Posterior cingulate gyrus (tissue), 11 donors: ENCODE measurements at places on chromosomes 16 and 17.

GRCh38 chr17:77693301-77693700 is 265.2 kb upstream of the TNRC6C start:
- DNase-seq: peak; percentile 81

DNA sequence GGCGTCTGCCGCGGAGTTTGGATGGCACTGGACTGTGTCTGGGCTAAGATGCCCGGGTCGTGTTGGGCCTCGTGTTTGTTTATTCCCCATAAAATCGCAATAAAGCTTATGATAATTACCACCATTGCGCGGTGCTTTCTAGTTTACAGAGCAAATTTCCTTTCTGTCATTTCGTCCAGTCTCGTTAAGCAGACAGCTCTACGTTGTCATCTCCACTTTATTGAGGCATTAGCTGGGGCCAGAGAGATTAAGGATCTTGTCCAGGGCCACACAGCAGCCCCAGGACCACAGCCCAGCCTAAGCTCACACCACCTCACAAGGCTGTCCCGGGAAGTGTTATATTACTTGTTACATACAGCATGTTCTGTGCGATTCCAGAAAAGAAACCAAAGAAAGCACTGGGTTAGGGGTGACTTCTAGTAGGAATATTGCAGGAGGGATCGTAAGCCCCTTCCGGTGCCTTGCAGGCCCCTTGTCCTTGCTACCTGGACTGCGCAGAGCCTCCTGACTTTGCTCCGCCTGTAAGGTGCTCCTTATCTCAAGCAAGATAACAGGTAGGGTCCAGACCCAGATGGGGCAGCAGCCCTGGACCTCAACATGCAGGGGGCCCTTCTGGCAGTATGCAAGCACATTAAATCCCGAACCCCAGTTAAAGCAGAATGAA is 6.3 kb downstream of the NOS2 start:
- no peak for DNase-seq

- DNase-seq: no peak
These were observed 916.9 kb upstream of the SOX9 start for GRCh38 chr17:71203953-71204352.

GRCh38 chr17:74520016-74520434 is 11.2 kb downstream of the CD300LB start:
- DNase-seq: no peak

DNA sequence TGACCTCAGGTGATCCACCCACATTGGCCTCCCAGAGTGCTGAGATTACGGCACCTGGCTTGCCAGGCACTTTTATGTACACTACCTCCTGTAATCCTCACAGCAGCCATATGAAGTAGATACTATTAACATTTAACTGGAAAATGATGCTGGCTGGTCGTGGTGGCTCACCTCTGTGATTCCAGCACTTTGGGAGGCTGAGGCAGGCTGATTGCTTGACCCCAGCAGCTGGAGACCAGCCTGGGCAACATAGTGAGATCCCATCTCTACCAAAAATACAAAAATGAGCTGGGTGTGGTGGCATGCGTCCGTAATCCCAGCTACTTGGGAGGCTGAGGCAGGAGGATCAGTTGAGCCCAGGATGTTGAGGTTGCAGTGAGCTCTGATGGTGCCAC is 2.0 kb upstream of the MAPK3 start:
- DNase-seq: no peak

GRCh38 chr16:13176711-13177110 is 275.3 kb downstream of the SHISA9 start:
- no peak for DNase-seq

DNA sequence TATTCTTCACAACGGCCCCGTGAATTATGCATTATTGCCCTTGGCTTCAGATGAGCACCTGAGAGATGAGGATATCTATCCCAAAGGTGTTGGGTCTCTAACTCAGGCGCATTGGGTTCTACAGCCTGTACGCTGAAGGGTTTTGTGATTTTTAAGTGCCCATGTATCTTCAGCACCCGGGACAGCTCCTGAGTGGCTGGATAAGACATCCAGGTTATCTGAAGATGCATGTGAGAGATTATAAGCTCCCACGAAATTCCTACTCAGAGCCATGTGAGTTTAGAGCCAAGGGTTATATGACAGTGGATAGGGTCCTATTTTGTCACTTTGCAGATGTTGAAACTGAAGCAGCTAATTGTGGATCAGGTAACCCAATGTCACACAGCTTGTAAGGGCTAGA is 612.3 kb upstream of the EEF2KMT start:
- DNase-seq: no peak

DNA sequence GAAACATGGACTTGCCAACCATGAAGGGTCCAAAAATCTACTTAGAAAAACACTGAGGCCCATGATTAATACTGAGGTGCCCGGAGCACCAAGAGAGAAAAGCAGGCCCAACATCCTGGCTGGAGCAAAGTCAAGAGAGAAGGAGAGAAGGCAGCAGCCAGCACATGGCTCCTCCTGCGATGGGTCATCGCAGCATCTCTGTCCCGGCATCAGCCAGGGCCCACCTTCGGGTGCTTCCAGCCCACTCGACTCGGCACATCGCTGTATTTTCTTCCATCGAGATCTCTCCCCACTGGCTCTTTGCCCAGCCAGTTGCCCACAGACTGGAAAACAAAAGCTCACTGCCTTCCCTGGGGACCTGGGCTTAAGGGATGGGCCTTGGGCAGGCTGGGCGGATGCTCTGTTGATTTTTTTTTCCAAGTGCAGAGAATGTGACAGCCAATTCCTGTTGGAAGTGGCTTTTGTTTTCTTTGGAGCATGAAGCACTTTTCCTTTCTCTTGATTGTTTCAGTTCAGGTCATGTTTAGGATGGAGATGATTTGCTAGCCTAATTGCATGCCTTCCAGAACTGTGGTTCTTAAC is 58.1 kb downstream of the CYB5B start:
- no peak for DNase-seq

GRCh38 chr16:90031931-90032673 is 12.8 kb upstream of the DBNDD1 start:
- DNase-seq: no peak

GRCh38 chr17:77888242-77889134 is 70.0 kb upstream of the TNRC6C start:
- no peak for DNase-seq

DNA sequence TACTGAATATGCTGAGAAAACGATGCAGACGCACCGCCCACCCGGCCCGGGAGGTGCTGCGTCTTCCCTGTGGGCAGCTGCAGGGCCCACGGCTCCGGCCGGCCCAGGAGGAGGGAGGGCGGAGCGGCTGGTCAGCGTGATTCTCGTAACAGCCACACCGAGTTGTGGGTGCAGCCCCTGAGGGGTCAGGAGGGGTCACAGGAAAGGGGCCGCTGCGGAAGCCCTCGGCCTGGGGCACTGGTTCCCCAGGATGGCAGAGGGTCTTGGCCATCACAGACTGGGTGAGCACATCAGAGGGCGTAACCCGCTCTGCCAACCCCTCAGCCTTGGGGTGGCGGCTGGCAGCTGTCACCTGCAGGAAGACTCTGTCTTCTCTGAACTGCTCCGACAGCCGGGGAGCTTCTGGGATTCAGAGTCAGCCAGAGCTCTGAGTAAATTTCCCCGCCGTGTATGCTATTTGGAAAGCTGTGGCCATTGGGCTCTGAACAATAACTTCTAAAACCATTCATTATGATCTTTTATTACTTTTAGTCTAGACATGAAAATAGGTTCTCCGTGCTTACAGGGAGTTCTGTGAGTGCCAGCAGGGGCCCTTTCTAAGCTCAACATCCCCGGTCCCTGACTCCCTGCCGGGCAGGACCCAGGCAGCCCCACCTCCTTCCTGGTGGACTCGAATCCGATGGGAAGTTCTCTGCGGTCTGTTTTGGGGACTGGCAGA is 87.4 kb upstream of the CHMP6 start:
- DNase-seq: no peak

- peak; percentile 97 for DNase-seq
These were observed 179.6 kb upstream of the TNRC6C start for GRCh38 chr17:77778636-77779489.

DNA sequence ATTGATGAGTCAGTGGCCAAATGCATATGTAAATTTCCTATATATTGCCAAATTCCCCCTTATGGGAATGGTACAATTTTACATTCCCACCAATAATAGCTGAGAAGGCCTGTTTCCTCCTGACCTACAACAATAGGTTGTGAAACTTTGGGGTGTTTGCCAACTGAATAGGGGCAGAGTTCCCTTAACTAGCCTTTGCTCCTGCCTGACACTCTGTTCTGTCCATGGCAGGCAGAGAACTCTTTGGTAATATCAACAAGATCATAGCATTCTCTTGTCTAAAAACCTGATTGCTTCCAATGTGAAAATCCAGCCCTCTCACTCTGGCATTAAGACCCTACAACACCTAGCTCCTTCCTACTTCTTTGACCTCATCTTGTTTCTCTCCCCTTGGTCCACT is 149.7 kb downstream of the HAPSTR1 start:
- DNase-seq: no peak

GRCh38 chr16:89620406-89620841 is 7.0 kb downstream of the DPEP1 start:
- no peak for DNase-seq

GRCh38 chr16:12531937-12532336 is 271.8 kb downstream of the CPPED1 start:
- DNase-seq: no peak

DNA sequence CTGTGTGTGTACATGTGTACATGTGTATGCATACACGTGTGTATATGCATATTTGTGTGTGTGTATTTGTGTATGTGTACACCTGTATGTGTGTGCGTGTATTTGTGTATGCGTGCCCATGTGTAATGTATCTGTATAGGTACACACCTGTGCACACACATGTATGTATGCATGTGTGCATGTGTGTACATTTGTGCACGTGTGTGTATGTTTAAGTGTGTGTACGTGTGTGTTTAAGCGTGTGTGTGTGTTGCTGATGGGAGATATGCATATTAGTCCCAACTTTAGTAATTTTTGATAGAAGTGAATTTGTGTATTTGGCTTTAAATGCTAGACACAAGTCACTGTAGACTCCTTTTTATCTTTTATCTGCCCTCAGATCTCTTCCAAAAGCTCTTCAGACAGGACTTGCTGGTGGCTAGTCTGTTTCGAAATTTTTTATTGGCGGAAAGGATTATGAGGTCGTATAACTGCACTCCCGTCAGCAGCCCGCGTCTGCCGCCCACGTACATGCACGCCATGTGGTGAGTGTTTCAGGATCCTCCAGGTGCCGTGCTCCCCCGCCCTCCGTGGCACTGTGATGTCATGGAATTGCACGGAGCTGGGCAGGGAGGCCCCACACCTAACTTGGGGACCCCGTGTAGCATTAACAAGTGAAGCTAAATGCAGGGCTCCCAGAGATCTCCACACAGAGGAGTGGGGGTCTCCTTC is 168.8 kb upstream of the CHMP6 start:
- no peak for DNase-seq
